Left renal pelvis (tissue), 4 donors: ENCODE measurements at places on chromosomes 7 and 10. TPM values are rescaled to one million over a fixed set of nuclear protein-coding genes. Genes with fewer than 3 reads are reported as not detected.

DNA sequence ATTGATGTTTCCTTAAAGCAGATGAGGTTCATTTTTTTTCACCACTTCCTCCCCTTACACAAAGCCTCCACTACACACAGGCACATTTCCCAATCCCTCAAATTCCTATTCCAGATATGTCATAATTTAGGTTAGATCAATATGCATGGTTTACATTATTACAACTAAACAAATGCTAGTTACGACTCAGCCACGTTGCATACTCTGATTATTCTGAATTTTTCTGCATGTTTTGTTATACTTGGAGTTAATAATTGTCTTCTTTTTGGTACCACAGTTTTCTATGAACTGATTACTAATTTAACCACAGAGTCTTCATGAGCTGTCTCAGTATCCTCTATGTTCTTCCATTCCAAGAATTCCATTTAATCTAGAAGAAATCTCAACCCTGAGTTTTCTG is 4.4 kb upstream of the BICC1 start:
- no peak for DNase-seq

DNA sequence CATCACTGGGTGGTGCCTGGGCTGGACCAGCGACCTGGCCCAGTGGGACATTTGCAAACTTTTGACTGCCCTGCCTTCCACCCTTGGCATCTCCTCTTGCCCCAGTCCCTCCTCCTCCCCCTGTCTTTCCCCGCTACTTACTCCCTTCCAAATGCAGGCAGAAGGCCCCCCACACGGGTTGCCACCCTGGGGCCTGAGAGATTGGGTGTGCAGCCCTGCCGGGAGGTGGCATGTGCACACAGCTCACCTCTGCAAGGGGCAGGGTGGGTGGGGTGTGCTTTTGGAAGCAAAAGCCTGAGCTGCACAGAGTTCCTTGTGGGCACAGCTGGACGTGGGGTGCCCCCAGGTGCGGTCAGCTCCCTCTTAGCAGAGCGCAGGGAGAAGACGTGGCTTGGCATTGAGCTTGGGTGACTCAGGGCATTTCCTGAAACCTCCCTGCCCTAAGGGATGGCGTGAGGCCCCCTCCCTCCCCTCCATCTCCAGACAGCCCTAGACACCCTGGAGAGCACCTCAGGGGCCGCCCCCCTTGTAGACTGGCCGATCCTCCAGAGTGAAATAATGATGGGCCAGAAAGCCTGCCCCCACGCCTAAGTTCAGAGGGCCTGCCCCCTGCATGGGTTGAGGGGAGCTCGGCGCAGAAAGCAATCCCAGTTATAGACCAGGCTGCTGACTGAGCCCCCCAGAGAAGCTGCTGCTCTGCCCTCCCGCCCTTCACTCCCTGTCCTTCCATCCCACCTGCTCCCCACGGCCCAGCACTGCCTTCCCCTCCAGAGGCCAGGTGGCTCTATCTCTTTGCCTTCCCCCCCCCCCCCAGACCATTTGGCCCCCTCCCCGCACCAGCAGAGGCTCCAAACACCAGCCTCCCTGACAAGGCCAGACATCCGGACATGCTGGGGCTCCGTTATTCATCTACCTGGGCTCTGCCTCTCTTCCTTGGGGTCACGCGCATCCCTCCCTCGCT is 2.3 kb upstream of the SHH start:
- no peak for DNase-seq

The PDZD7 gene
- polyA plus RNA-seq, result 2.6 TPM

- DNase-seq, result no peak
Observed at GRCh38 chr7:156845379-156846101, 47.4 kb downstream of the LMBR1 start.

GRCh38 chr7:66699998-66700397 is 40.5 kb upstream of the RABGEF1 start:
- no peak for DNase-seq

- DNase-seq, result no peak
Observed at GRCh38 chr7:56009695-56010094, 41.5 kb downstream of the PSPH start.

DNA sequence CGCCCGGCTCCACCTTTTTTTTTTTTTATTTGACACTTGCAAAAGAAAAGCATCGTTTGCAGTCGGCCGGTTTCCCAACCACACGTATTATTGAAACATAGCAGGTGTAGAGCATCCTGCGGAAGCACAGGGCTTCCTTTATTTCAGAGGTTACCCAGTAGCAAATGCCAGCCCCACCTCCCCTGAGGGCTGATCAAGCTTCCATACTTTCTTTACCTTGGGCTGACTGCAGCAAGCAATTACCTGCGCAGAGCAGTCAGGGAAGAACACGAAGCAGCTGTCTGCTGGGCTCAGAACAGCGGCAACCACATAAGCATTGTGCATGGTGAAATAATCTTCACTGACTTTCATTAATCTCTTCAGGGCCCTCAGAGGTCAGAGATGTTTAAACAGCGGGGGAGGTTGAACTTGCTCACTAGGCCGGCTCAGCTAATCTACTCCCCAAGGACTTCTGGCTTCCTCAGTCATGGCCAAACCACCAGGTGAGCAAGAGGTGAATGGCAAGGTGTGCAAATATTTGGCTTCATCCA is 784.7 kb upstream of the AUTS2 start:
- no peak for DNase-seq

DNA sequence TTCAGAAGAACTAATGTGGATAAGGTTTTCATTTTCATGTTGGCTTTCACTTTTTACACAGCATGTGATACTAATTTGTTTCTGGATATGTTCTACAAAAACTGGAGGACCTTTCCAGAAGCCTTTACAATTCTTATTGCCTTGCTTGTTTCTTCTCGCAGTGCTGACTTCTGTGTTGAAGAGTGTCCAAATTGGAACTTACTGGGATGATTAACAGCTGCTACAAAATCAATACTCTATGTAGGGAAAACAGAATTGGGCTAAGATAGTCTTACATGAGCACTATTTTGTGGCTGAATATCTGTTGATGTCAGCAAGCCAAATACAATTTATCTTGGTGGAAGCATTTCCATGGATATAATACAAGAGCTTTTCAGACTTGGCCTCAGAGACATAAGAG is 351.2 kb downstream of the DGKB start:
- DNase-seq, result no peak

The ACSM6 gene
- polyA plus RNA-seq, result 0.19 TPM

DNA sequence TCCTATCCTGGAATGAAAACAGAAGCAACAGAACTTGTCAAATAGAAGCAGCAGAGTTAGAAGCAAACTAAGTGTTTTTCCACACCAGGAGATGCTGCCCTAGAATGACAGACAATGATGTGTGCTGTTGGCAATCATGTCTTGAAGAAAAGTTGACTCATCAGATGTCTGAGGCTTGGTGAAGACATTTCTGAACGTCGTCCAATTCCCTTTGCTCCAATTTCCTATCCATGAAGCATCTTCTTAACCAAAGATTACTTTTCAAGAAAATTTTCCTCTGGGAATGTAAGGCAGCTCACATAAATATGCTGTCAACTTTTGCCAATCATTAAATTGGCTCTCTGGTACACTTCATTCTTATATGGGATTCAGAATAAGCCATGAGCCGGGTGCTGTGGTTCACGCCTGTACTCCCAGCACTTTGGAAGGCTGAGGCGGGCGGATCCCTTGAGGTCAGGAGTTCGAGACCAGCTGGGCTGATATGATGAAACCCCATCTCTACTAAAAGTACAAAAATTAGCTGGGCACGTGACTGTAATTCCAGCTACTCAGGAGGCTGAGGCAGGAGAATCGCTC is 34.6 kb downstream of the MALSU1 start:
- DNase-seq, result no peak

DNA sequence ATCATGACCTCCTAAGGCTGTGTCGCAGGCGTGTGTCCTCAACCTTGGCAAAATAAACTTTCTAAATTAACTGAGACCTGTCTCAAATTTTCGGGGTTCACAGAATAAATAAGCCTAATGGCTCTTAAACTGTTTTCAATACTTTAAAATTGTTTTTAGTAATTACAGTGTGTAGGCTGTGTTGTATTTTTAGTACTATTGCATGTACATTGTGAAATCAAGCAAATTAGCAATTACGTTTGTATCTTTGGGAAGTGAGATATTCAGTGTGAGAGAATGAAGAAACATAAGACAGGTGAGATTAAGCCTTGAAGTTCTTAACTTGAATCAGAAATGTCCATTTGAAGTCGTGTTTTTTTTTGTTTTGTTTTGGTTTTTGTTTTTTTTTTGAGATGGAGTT is 4.8 kb upstream of the AKR1B10 start:
- no peak for DNase-seq

The EBLN1 gene
- not detected for polyA plus RNA-seq

The ABI1 gene
- 69.0 TPM for polyA plus RNA-seq

GRCh38 chr7:128904381-128905197 is 5.9 kb downstream of the KCP start:
- no peak for DNase-seq

- DNase-seq, result no peak
Observed at GRCh38 chr10:75083972-75084833, 27.3 kb upstream of the SAMD8 start.

The IGF2BP3 gene
- polyA plus RNA-seq, result 70.5 TPM

GRCh38 chr7:5631152-5631551 is 150.3 kb downstream of the RNF216 start:
- no peak for DNase-seq

DNA sequence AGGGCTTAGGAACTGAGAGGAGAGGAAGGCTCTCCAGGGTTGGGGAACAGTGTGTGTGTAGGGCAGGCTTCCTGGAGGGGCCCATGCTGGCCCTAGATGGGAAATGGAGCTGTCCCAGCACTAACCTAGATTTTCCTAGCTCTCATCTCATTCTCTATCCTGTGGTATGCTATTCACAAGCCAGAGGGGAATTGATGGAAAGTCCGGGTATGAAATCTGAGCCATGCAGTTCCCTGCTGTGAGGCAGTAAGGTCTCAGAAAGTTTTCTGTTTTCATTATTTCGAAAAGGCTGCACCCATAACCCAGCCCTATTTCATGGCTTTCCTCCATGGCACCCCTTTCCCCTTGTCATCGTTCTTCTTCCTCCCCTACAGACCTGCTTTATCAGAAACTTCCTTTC is 220.3 kb downstream of the RPS24 start:
- no peak for DNase-seq

DNA sequence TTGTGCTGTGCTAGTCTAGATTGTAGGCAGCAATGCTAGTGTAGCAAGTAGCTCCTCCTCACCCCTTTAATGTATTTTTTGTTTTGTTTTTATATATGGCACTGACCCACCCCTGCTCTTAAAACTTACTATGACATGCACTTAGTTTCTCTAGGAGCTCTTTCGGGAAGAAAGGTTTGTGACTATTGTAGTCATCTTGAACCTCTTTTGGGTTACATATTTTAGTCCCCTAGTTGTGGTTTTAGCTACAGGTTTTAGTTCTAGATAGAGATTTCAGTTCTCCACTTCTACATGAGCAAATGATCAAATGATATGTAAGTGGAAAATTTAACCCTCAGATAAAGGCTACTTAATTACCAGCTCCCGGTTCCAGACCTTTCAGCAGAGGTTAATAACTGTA is 14.9 kb downstream of the MINPP1 start:
- no peak for DNase-seq

The RSPH10B2 gene
- 0.10 TPM for polyA plus RNA-seq

GRCh38 chr7:38306914-38307313 is 33.5 kb upstream of the TARP start:
- DNase-seq, result no peak

The TIAL1 gene
- polyA plus RNA-seq, result 170 TPM

- DNase-seq, result no peak
Observed at GRCh38 chr10:117790621-117791020, 248.1 kb downstream of the EMX2 start.

DNA sequence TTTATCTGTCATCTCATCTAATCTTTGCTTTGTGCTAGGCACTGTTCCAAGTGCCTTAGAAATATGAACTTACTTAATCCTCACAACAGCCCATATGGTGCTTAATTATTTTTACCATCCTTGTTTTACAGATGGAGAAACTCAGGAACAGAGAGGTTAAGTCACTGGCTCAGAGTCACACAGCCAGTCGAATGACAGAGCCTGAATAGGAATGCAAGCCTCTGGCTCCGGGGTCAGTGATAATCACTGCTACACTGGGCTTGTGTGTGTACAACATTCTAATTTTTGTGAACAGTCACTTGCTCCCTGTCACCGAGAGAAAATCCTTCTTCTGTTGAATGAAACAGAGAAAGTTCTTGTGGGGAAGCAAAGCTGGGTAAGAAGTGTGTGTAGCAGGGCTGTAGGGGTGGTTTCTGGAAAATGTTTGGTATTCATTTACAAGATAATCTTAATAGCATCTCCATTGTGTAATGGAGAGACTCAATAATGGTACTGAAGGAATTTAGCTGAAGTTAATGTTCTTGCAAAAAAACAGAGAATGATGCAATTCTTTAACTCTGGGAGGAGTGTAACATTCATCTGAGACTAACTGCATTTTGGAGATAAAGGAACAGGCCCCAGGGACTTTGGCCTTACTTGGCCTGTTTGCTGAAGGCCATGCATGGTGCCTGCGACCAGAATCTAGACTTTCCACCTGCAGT is 290.6 kb downstream of the FRMD4A start:
- DNase-seq, result no peak

DNA sequence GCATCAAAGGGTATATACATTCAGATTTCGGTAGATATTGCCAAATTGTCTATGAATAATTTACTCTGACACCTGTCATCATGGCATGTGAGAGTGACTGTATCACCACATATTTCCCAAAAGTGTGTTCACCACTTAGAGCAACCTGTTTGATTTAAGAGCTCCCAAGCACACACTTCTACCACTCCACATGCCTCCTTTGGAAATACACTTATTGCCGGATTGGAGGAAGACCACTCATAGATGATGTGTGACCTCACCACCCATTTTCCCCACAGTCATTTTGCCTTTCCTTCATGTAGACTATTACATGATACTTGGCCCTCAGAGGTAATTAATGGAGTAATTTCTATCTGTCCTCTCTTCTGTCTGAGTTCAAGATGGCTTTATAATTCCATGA is 75.5 kb downstream of the SLC16A9 start:
- no peak for DNase-seq

GRCh38 chr10:79209340-79209739 is 137.9 kb upstream of the PPIF start:
- DNase-seq, result no peak

GRCh38 chr7:45872116-45873034 is 507 bp downstream of the CCDC201 start:
- DNase-seq, result no peak

GRCh38 chr10:128210215-128211063 is 84.2 kb upstream of the MKI67 start:
- peak; percentile 27 for DNase-seq

DNA sequence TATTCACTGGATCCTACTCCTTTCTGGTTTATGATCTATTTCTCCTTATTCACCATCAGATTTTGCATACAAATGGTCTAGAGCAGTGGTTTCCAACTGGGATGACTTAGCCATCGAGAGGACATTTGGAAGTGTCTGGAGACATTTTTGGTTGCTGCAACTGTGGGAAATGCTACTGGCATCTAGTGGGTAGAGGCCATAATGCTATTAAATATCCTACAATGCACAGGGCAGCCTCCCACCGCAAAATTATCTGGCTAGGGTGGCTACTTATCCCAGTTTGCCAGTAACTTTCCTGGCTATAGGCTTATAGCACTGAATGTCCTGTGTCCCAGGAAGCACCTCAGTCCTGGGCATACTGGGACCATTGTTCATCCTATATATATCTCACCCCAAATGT is 21.5 kb upstream of the DDX50 start:
- no peak for DNase-seq

The LEP gene
- 0.50 TPM for polyA plus RNA-seq
